A549 (cell line): ENCODE measurements at places on chromosomes 5 and 9.
A peak's percentile ranks its signal among the peaks of the same experiment; 100 is the strongest.

GRCh38 chr5:142015781-142016533 is 3.1 kb upstream of the GNPDA1 start:
- DNase-seq = no peak

DNA sequence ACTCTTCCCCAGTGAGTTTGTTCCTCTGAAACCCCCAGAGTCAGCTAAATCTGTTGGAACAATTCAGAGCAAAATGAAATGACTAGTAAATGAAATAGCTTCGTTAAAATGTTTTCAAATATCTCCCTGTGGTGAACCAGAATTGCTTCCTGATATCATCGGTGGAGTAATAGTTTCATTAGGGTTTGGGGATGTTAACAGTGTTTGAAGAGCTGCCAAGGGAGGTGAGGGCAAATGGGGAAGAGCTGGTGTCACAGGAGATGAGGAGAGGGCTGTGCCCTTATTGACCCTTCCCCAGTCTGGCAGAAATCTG is 4.3 kb upstream of the C7 start:
- no peak for DNase-seq

GRCh38 chr5:87752362-87752761 is 339.6 kb upstream of the CCNH start:
- DNase-seq = no peak

- no peak for DNase-seq
Measured at GRCh38 chr5:114377946-114378345, 16.1 kb downstream of the KCNN2 start.

DNA sequence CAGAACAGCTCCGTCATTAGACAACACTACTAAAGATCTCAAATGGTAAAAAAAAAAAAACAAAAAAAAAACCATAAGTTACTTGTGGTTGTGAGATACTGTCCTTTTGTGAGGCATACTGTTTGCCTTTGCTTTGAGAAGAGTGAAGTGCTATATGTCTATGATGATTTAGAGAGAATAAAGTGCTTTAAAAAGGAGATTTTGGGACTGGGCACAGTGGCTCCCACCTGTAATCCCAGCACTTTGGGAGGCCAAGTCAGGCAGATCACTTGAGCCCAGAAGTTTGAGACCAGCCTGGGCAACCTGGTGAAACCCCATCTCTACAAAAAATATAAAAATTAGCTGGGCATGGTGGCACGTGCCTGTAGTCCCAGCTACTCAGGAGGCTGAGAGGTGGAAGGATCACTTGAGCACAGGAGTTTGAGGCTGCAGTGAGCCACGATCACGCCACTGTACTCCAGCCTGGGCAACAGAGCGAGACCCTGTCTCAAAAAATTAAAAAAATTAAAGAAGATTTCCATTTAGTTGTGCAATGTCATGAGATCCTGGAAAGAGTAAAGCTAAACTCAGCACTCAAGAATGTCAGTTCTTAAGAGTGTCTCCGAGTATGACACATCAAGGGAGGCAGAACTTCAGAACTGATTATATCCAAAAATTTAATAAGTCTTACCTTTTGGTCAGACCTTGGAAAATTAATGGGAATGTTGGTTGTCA is 87.3 kb downstream of the PRDM6 start:
- no peak for DNase-seq

- no peak for DNase-seq
Measured at GRCh38 chr5:82480331-82480730, 202.2 kb upstream of the RPS23 start.

DNA sequence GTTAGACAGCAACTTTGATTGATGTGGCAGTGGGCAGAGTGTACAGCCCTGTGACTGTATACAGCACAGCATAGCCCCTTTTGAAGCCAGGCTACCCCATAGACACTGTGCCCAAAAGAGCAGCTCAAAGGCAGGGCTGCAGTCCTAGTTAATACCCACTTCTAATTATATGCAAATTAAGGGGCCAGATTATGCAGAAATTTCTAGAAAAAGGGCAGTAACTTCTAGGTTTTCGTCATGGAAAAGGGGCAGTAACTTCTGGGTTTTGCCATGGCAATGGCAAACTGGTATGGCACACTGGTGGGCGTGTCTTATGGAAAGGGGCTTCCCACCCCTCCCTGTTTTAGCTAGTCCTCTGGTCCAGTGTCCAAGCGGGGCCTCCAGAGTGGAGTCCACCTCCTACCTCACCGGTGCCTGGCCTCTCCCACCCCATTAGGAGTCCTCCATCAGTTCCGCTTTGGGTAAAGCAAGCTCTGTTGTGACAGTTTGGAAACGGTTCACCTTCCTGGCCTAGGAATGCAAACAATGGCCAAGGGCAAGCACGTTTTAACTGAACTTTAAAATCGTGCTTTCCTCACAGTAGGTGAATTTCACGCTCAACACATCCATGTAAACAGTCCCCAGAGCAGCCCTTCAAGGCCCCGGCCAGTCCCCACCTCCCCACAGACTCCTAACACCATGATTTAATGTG is 5.6 kb downstream of the ADAMTS13 start:
- no peak for DNase-seq

- no peak for DNase-seq
Measured at GRCh38 chr9:1400983-1401382, 350.8 kb downstream of the DMRT2 start.

DNA sequence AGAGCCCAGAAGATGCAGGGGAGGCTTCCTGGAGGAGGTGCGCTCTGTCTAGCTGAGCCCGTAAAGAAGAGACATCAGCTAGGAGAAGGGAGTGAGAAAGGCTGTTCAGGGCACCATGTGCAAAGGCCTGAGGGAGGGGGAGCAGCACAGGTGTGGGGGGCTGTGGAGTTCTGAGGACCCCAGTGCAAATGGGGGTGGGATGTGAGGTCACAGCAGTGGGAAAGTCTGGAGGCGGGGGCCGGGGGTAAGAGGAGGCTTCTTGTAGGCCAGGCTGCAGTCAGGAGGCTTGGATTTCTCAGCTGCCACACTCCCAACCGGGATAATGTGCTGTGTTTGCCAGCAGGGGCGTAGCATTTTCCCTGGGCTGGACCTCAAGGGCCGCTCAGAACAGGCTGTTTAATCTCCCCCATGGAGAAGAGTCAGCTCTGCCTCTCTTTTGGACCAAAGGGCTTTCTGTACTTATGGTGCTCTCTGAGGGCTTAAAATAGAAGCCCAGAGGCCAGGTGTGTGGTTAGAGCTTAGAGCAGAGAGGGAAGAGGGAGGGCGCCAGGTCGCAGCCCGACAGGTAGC is 5.7 kb downstream of the NEURL1B start:
- DNase-seq = peak; percentile 31

DNA sequence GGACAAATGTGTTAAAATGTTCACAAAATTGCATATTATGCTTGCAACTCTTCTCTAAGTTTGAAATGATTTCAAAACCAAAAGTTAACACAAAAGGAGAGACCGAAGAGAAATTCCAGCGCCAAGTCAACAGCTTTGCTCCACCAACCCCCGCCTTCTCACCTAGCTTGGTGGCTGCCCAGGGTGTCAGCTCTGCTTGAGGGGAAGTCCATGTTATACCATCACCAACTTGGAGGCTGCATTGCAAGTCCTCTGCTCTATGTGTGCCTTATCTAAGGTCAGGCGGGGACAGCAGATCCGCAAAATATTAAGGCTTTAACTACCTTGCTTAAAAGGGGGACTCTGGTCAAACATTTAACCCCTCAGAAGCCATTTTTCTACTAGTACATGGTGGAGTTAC is 14.6 kb downstream of the CCNJL start:
- DNase-seq = no peak
